LHCN-M2 (cell line): ENCODE measurements at places on chromosomes 6 and 20. TPM values are rescaled to one million over a fixed set of nuclear protein-coding genes. Genes with fewer than 3 reads are reported as not detected.

DNA sequence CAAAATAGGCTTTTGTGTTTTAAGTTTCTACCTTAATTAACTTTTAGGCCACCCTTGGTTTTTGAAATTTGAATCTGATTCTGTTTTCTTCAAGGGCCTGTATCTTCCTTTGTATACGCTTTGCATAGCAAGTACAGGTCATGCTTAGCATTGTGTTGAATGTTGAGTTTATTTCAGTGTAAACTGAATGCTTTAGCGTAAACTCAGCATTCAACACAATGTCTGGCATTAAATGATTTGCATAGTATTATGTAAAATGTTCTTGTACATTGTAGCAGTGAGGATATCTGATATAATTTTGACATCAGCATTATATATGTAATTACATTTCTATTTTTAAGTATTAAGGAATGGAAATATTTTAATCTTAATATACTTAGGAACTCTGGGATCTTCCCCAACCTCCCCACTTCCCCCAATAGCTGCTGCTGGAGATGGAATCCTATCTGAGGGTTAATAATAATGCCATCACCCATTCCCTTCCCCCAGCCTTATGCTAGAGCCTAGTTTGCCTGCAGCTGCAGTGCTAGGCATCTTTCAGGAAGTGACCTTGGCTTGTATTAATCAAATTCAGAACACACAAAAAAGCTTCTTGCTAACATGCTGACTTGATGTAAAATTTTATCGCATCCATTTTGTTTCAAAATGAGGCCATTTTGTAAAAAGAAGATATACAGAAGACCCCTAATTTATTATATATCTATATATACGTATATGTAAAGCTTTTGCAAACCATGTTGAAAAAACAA is 73.1 kb downstream of the NCOA3 start:
- DNase-seq: peak; percentile 18

SCGN gene
- 0.19 and 0.23 TPM in 2 replicates for total RNA-seq

GRCh38 chr6:4129446-4129845 is 5.9 kb downstream of the ECI2 start:
- no peak for DNase-seq

FAM162B gene
- total RNA-seq: not detected in 2 replicates

ATP6V1G2 gene
- 3.1 and 3.3 TPM in 2 replicates for total RNA-seq

GMPR gene
- total RNA-seq: 4.9 and 6.0 TPM in 2 replicates

- DNase-seq: no peak
Measured at GRCh38 chr6:12479881-12480280, 189.7 kb downstream of the EDN1 start.

DNA sequence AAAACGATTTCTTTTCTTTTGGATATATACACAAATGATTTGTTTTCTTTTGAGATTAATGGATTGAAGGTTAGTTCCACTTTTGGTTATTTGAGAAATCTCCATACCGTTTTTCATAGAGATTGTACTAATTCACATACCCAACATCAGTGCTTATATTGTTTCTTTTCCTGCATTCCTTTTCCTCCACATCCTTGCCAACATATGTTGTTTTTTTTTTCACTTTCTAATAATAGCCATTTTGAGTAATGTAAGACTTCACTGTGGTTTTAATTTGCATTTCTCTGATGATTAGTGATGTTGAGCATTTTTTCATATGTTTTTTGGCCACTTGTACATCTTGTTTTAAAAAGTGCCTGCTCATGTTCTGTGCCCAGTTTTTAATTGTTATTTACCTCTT is 846.4 kb upstream of the EYS start:
- DNase-seq: no peak

DNA sequence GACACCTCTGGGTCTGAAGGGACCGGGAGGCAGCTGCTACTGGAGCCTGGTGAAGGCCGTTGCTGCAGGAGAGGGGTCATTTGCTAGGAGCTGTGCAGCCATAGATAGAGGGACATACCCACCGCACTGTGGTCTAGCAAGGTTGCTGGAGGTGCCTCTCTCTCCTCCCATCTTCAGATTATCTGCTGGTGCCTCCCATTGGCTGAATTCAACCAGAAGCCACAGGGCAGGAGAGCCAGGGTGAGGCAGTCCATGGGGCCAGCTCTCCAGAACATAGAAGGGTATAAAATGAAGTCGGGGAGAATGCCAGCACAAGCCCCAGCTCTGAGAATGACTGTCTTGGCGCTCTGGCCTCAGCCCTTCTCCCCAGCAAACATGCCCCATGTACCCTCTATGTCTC is 98.0 kb downstream of the VEGFA start:
- DNase-seq: no peak

DNA sequence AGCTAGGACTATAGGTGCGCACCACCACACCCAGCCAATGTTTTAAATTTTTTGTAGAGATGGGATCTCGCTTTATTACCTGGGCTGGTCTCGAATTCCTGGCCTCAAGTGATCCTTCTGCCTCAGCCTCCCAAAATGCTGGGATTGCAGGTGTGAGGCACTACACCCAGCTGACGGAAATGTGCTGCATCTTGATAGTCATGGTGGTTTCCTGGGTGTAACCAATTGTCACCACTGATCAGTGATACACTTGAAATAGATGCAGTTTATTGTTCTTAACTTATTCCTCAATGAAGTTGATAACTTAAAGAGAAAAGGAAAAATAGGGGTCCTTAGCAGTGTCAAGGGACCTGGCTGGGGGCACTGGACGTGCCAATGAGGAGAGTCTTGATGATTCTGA is 92.4 kb downstream of the PPP1R14C start:
- no peak for DNase-seq

DNA sequence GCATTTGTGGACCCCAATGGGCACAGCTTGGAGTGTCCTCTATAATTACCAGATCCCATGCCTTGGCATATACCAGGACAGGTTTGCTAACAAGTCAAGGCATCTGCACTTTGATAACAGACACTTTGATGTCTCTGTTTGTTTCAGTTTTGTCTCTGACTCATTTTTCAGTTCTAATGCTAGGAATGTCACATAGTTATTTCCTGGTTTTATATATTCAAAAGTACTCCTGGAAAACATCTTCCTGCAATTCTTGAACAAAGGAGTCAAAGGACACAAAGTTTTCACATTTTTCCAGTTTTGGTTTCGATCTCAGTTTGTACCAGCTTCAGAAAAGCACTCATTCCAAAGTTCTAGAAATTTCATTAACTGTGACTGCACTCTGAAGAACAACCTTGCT is 188.1 kb downstream of the FOXC1 start:
- DNase-seq: peak; percentile 19

CNKSR3 gene
- total RNA-seq: 4.4 and 5.6 TPM in 2 replicates

DNA sequence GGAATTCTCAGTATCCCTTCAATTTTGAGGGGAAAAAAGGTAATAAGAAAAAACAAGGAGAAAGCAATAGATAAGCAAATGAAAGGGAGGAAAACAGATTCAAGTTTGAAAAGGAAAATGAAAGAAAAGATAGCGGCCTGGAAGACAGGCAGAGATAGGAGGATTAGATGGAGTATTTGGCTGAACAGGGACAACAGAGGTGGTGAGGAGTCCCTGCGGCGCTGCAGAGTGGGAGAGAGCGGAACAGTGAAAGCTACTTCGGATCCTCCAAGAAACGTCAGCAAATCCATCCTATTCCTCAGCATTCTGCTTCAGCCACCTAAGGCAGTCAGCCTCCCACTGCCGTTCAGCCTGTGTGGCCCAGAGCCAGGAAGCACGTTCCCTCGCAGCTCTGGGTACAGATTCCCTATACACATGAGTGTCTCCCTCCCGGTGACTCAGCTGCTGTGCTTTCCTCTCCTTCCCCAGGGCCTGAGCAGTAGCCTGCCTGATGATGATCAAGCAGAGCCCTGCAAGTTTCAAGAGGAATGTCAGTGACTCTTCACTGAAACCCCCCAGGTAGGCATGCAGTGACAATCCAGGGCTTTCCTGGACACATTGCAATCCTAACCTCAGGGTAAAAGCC is 43.4 kb upstream of the CDYL start:
- peak; percentile 81 for DNase-seq

DNA sequence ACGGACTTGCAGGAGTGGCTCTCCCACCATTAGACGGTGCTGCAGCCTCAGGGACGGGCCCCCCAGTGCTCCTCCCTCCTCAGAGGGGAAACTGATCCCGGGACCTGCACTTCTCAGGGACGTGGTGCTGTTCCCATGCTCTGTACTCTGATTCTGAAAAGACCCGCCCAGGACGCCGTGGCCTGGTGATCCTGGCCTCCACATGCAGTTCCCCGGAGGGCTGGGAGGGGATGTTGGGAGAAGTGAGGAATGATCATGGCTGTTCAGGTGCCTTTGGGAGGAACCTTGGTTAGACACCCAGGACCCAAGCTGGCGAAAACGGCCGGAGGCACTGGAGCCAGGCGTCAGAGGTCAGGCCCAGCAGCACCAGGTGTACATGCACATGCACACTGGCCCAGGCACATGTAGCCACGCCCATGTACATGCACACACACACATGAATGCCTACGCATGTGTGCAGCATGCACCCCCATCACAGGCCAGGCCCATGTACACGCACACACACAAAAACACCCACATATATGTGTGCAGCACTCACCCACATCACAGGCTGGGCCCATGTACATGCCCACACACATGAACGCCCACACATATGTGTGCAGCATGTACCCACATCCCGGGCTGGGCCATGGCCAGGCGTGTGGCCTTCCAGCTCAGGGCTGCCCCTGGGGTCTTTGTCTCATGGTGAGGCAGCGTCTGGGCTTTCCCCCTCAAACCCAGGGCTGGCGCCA is 52.6 kb upstream of the DACT2 start:
- DNase-seq: no peak

PRSS16 gene
- total RNA-seq: not detected in 2 replicates

DNA sequence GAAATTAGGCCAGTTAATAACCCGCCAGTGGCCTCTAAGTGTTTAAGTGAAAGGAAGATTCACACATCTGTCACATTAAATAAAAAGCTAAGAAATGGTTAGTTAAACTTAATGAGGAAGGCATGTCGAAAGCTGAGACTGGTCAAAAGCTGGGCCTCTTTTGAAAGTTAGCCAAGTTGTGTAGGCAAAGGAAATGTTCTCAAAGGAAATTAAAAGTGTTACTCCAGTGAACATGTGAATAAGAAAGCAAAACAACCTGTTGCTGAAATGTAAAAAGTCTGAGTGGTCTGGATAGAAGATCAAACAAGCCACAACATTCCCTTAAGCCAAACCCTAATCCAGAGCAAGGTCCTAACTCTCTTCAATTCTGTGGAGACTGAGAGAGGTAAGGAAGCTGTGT is 10.9 kb upstream of the MTRF1L start:
- no peak for DNase-seq

DNA sequence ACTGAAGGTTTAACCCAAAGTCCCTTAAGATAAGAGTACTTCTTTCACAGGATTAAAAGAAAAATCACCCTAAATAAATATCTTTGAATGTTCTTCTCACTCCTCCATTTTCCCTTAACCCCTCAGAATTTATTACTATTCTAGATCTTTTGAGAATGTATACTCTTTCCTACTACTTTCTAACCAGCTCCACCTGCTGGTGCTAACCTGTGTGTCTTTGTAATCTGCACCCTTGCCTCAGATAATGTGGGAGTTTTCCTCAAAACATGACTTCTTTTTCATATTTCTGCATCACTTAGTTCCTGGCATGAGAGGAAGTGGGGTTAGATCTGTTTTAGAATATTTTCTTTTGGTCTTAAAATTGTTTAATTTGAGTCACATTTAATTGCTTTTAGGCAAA is 394.2 kb downstream of the BMP2 start:
- no peak for DNase-seq

DNA sequence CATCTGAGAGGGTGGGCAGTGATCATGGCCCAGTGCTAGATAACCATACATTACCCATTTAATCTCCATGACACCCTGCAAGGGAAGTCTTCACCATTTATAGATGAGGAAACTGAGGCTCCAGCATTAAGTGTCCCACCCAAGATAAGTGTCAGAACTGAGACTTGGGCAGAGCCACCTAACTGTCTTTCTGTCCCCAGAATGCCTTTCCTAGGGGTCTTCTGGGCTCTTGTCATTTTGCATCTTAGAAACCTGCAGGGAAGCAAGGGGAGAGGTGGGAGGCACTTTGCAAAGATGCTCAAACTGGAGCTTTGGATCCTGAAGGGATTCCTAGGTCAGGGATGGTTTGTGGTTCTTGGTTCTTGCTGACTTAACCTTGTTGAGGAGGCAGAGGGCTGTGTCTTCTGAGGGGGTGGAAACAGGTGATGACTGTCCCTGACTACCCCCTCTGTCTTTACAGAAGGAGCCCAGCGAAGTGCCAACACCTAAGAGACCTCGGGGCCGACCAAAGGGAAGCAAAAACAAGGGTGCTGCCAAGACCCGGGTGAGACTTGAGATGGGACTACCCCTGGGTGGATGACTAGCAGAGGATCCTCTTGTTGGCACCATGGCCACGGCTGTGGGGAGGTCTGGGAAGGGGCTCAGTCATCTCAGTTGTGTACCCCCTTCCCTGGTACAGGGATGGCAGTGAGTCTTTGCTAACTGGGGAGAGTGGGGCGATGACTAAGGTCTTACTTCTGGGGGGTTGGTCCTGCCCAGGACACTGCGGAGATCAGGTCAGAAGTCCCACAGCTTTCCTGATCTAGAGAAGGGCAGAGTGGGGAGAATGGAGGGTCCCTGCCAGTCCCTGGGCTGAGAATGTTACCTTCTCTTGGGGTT is 5.8 kb downstream of the HMGA1 start:
- no peak for DNase-seq

ADGRG6 gene
- total RNA-seq: 1.0 and 1.8 TPM in 2 replicates

SIRPG gene
- not detected in 2 replicates for total RNA-seq

SLC22A23 gene
- 0.77 and 1.6 TPM in 2 replicates for total RNA-seq

DNA sequence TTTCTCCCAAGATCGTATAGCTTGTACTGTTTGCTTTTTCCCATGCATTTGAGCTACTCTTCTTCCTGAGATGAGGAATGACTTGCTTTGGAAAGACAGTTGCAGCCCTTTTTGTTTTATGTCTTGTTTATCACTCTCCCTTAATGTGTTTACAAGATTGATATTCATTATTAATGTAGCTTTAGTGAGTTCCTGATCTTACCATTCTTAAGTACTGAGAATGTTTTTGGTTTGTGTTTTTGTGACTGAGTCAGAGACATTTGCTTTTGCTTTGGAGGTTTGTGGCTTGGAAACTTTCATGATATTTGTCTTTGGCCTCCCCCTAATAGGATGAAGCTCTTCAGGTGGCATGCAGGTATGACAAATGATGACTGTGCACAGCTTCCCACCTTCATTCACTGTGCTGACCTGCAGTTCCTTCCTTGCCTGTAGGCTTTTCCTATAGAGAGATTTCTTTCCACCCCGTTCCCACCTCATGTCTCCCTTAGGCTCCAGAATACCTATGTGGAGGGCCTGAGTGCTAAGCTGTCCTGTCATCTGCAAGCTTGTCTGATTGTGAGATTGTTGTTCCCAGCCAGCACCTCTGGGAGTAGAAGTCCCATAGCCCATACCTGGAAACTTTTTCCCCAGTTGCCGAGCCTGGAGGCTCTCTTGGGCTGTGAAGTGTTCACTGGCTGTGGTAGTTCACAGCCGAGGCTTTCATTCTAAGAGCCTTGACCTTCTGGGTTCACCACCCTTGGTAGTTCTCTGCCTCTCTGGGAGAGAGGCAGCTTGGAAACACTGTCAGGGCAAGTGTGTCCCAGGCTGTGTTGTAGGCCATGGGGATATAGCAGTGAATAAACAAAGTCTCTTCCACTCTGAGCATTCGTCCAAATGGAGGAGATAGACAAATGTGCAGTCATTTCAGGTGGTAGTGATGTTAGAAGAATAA is 27.1 kb downstream of the CDS2 start:
- no peak for DNase-seq

GRCh38 chr20:47362361-47363219 is 6.1 kb upstream of the ZMYND8 start:
- no peak for DNase-seq
